EH (cell line): ENCODE measurements at places on chromosomes 11 and 22.

GRCh38 chr11:18780329-18780728 lies 11.3 kb downstream of the PTPN5 start:
- no peak for DNase-seq

GRCh38 chr11:33658195-33658900 lies 42.3 kb downstream of the C11orf91 start:
- no peak for DNase-seq

DNA sequence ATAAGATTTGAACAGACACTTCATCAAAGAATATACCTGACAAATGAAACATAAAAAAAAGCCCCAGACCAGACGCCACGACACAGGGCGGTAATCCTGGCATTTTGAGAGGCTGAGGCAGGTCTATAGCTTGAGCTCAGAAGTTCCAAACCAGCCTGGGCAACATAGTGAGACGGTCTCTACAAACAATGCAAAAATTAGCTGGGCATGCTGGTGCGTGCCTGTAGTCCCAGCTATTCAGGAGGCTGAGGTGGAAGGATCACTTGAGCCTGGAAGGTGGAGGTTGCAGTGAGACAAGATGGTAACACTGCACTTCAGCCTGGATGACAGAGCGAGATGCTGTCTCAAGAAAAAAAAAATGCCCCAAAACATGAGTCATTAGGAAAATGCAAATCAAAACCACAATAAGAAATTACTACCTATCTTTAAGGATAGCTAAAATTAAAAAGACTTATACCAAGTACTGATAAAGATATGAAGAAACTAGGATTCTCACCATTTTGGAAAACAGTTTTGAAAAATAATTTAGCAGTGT lies 91.7 kb upstream of the GRAMD1B start:
- DNase-seq = no peak

DNA sequence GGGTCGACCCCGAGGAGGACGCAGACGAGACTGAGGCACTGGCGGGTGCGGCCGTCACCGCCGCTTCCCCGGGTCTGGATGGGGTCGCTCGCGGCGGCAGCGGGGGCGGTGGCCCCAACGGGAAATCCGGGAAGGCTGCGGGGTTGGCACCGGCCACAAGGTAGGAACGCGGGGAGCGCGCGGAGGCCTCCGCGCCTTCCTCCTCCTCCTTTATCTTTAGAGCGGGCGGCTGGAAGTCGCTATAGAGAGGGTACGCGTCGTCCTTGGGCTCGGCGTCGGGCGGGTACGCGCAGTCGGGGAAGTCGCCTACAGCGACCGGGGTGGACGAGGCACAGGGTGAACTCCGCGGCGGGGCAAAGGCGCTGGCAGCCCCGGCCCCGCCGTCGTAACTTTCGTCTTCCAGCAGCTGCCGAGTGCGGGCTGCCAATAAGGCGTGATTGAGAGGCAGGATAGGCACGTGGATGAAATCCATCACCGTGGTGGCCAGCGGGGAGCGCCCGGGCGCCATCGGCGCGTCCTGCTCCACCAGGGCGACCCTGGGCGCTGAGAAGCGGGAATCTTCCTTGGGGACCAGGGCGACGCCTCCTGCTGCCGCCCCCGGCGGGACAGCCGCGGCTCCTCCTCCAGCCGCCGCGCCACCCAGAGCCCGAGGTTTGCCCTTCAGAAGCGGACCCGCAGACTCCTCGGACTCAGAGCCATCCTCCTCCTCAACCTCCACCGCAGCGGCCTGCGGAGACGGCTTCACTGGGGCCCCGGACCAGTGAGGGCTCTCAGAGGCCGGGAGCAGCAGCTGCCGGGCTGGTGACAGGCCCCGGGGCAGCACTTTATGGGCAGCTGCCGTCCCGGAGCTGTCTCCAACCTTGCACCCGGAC lies 1.7 kb downstream of the PGR start:
- no peak for DNase-seq

- peak; percentile 78 for DNase-seq
These were observed 650.8 kb upstream of the KIRREL3 start for GRCh38 chr11:127651175-127651887.

DNA sequence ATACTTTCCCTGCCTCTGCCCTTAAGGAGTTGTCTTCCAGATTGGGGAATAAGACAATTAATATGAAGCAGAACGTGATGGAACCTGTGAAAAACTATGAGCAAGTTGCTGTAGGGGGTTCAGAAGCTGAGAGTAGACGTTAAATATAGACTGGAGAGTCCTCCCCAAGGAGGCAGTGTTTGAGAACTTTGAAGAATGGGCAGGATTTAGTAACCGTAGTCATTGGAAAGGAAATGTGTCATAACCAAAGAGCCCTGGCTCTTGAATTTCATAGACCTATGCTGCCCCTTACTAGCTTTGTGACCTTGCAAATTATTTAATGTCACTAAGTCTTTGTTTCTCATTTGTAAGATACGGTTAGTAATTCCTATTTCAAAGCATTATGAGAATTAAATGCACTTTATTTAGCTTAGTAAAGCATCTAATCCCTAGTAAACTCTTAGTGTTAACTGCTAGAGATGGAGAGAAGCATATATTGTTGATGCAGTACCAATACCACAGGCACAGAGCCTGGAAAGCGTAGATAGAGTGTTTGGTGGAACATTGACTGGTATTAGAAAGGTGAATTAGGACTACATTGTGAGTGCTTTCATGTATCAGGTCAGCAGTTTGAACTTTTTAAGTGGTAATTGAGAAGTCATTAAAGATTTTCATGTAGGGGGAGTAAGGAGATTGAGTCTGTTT lies 54.1 kb downstream of the MCAM start:
- DNase-seq = peak; percentile 61

DNA sequence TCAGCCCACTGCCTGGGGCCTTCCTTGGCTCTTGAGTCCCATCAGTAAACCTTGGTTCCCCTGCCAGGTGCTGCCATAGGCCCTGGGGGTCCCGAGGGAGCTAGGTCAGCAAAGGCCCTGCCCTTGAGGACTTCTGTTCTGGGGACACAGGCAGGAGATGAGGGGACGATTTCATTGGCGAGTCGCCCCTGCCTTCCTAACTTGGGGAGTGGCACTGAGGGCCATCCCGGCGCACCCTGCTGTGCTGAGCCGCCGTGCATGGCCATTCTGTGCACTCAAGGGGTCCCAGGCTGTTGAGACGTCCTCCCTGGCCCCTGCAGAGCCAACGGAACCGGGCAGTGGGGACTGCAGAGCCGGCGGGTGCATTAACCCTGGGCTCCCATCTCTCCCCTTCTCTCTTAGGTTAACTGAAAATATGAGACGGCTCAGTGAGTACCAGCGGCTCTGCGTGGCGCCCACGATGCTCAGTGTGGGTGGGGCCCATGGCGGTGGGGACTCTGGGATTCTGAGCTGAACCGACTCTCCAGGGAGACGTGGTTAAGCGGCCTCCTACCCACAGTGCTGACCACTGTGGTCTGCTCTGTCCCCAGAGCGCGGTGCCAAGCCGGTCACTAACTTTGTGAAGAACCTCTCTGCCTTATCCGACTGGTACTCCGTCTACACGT lies 43.4 kb downstream of the GRAMD4 start:
- no peak for DNase-seq

DNA sequence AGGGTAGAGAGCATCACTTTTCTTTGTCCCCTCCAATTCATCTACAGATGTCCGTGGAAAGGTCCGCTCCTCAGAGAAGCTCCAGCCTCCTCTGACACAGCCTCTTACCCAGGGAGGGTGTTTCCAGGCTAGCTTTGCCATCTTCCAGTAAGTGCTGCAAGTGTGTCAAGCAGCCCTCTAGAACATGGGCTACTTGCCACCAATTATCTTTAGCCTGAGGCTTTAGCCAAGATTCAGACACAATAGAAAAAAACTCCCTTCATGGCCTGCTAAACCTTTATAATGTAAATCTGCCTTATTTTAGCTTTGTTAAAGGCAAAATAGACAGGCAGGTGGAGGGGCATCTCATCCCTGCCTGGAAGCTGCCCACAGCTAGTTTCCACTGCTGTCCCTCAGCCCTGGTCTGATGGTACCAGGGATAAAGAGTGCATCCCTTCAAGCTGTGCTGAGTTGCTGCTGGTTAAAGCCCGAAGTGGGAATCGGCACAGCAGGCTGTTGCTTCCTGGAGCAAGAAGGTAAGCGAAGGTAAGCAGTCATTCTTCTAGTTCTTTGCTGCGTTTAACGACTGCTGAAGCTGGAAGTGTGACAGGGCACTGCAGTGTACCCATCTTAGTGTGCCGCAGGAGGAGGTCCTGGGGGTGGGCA lies 190.1 kb upstream of the E2F8 start:
- no peak for DNase-seq

GRCh38 chr22:25120761-25121212 lies 78.9 kb upstream of the CRYBB3 start:
- DNase-seq = no peak

GRCh38 chr22:41367039-41367679 lies 14.6 kb upstream of the TEF start:
- DNase-seq = peak; percentile 92

- peak; percentile 86 for DNase-seq
These were observed 26.0 kb downstream of the TENM4 start for GRCh38 chr11:79414644-79415317.
